ENCODE measurements at places on chromosomes 13 and 19. TPM values are rescaled to one million over a fixed set of nuclear protein-coding genes. Genes with fewer than 3 reads are reported as not detected.

The ANGPTL8 gene
- not detected for total RNA-seq

The RXFP2 gene
- total RNA-seq = not detected

The LILRA6 gene
- total RNA-seq = 1.7 TPM

The ZNF333 gene
- total RNA-seq = 20.2 TPM

The ZNF729 gene
- total RNA-seq = not detected

The CFAP97D2 gene
- not detected for total RNA-seq

The FKRP gene
- 12.6 TPM for total RNA-seq

The EXOC3L2 gene
- total RNA-seq = 0.64 TPM

The C19orf33 gene
- 522 TPM for total RNA-seq

The SYT3 gene
- not detected for total RNA-seq

The YJEFN3 gene
- 0.08 TPM for total RNA-seq

The SYNE4 gene
- 0.26 TPM for total RNA-seq

Data from esophagus squamous epithelium (tissue), 5 donors.